ENCODE measurements at places on chromosomes 13 and 19.

GRCh38 chr19:51093101-51093500 is 10.4 kb upstream of the KLK14 start:
- no peak for DNase-seq

DNA sequence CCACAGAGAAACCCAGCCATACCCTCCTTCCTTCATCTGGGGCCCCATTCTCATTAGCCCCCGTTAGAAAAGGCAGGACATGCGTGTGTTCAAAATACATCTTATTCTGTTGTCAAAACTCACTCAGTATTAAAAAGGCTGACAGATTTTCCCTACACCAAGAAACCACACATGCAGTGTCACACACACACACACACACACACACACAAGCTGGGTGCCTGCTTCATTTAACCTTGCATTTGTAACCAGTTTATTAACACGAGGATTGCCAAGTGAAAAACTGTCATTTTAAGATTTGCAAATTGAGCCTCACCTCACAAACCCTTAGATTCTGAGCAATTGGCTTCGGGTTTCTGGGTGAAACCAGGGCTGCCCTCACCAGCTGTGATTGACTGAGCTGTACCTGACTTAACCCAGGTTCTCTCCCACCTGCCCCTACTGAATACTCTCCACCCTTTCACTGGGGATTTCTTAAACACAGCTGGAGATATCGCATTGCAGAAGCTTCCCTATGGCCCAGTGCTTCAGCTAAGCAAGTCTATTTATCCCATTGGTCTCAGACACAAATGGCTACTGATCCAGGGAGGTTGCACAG is 172.7 kb upstream of the ZNF507 start:
- no peak for DNase-seq

GRCh38 chr19:19637523-19638251 is 5.8 kb downstream of the GMIP start:
- no peak for DNase-seq

DNA sequence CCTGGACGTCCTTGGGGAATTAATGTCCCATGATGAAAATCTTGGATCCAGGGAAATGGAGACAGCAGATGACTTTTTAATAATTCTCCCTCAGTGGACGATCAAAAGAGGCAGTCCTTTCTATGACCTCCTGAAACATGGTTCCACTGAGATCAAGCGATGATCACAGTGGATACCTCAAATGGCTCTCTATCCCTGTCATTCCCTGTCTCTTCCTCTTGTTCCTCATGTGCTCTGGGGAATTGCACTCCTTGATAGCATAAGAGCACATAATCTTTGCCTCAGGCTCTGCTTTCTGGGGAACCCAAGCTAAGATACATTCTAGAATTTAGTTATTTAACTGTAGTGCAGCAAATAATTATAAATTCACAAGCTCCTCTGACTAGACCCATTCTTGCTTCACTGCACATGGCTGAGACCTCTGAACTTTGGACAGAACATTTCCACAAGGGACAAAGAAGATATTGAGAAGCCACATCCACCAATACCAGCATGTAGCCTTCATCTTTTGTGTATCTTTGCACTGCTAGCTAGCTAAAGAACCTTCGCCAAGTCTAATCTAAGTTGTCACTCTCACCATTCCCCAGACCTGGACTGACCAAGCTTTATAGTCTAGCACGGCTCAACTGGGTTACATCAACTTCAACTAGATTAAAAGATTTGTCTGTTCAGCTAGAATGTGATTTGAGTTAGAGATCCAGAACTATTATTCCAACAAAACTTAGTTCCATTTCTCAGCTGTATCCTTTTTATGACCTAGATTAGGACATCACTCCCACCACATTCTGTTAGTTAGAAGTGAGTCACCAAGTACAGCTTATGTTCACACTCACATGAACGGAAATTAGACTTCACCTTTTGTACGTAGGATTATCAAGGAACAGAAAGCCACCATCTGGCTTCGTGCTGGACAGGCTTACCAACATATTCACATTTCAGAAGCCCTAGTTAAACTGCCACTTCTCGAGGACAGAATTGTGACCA is 142.7 kb downstream of the SUCLA2 start:
- DNase-seq: no peak

- DNase-seq: no peak
Measured at GRCh38 chr13:78065141-78065540, 146.5 kb upstream of the EDNRB start.

- no peak for DNase-seq
Measured at GRCh38 chr19:55311397-55311796, 13.7 kb downstream of the TMEM150B start.

GRCh38 chr19:17281391-17282304 is at the start of gene ANKLE1:
Gene ANKLE1 (plus strand): TSS chr19:17281901. CDS start chr19:17281921, 20 bp downstream.
- DNase-seq: no peak

DNA sequence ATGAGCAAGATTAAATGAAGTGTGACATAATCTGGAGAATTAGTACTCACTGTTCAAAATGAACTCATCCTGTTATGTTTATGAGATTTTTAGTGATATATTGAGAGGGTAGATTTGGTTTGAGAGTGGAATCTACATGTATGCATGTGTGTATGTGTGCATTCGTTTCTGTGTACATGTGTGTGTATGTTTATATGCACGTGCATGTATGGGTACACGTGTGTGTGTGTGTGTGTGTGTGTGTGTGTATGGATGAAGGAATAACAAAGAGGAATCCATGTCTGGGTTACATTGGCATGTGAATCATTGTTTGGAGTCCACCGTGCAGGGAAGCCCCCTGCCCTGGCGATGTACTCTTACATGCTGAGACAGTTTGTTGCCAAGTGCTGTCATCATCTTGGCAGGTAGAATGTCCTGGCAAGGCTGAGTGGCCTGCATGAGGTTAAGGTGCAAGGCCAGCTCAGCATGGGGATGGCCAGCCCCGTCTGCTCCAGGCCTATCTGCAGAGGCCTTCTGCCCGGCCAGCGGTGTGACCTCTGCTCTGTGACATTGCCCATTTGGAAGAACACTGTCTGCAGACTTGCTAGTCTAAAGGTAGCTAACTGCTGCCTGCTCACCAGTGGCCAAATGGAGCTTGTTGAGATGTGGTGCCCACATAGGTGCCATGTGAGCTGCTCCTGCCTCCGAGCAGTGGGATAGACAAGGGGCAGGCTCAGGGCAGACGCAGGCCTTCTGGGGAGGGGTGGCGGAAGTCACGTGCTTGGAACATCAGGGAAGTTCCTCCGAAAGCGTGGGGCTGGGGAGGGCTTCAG is 222.3 kb downstream of the TEX29 start:
- no peak for DNase-seq

- peak; percentile 82 for DNase-seq
Measured at GRCh38 chr19:3210347-3211017, 14.0 kb upstream of the CELF5 start.

- DNase-seq: peak; percentile 86
Measured at GRCh38 chr19:10748927-10749434, 31.1 kb downstream of the DNM2 start.

DNA sequence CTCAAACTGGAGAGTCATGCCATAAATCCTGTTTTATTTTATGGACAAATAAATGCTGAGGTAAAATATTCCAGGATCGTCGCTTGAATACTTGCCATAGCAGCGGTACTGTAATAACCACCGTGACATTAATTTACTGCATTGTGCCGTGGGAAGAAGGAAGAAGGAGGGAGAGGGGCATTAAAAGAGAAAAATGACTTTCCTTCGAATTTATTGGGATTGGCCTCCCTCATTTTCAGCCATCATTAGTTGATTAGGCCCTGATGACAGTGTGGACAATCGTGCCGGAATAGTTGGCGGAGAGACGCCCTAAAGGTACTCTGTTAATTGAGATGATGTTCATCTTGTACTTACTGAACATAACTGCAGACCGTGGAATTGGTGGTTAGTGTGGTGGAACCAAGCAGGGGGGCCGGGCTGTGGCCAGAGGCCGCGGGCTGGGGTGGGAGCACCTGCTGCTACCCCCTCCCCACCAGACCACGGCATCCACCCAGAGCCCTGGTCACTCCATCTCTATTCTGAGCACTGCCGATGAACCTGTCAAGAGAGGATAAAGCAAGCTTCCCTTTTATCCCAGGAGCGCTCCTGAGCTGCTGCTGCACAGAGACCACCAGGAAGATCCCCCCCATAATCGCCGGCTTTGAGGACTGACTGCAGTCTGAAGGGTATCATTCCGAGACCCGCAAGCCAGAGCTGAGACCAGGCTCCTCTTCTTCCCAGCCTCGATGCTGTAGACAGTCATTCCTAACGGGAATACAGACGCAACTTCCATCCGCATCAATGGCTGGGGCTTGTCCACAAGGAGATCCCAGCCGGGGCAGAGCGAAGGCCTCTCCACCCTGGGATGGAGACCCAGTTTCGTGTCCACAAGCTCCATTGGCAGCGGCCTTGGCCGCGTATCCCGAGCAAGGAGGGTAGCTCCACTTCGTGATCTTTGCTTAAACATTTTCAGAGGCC is 168.3 kb upstream of the TSHZ3 start:
- no peak for DNase-seq

- no peak for DNase-seq
Measured at GRCh38 chr19:5204212-5204611, 136.4 kb downstream of the PTPRS start.

DNA sequence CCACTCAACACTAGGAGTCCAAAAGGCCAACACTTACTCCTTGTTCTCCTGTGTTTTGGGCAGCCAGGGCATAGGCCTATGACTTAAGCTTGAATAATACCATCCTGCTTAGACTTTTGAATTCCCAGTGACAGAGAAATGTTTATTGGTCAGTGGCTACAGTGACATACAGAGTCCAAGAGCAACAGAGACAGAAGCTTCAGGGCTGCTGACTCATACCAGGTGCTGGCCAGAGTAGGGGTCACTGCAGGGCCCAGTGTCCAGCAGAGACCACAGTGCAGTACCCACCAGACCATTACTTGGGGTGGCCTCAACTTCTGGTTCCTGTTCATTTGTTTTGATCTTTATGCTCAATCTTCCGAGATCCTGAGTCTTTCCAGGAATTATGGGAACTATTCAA is 6.0 kb upstream of the FREM2 start:
- DNase-seq: no peak

DNA sequence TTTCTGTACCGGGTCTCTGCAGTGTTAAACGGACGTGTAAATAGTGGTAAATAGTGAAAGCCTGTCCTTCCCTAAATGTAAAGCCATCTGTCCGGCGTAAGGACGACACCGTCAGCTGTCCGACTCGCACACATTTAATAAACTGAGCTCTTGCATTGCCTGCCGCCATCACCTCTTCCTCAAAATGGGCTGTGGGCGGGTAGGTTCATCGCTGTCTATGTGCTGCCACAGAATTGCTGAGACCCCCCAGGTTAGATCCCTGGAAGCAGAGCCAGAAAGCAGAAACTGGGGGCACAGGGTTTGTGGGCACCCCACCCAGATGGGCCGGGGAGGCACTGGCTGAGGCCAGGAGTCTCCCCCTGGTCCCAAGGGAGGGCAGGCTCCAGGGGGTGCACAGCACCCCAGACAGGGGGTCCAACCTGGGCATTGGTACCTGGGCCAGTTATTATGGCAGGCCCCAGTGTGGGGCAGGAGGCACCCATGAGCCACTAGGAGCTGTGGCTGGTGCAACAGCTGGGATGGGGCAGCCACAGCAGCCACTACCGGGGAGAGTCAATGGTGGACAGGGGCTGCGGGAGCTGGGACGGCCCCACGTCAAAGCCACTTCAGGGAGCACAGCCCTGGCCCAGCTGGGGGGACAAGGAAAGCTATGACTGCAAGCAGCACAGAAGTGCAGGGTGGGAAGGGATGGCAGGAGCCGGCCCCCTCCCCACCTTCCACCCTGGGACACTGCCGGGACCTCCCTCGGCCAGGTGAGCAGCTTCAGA is 5.7 kb downstream of the C19orf25 start:
- no peak for DNase-seq

GRCh38 chr13:99040536-99041131 is 62.8 kb upstream of the DOCK9 start:
- DNase-seq: no peak

DNA sequence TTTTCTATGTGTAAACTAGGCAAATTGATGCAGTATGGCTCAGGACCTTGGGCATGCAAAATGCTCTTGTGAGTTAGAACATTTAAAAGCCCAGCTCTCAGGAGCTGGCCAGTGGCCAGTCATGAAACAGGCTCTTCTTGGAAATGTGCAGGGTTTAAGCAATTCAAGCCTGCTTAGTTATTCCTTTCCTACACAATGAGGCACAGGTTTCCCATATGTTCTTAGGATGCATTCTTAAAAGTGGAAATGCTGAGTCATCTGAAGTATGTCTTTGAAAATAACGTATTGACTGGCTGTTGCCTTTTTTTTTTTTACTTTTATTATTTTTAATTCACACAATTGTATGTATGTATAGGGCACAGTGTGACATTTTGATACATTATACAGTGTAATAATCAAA is 300.7 kb downstream of the SLC7A1 start:
- no peak for DNase-seq

DNA sequence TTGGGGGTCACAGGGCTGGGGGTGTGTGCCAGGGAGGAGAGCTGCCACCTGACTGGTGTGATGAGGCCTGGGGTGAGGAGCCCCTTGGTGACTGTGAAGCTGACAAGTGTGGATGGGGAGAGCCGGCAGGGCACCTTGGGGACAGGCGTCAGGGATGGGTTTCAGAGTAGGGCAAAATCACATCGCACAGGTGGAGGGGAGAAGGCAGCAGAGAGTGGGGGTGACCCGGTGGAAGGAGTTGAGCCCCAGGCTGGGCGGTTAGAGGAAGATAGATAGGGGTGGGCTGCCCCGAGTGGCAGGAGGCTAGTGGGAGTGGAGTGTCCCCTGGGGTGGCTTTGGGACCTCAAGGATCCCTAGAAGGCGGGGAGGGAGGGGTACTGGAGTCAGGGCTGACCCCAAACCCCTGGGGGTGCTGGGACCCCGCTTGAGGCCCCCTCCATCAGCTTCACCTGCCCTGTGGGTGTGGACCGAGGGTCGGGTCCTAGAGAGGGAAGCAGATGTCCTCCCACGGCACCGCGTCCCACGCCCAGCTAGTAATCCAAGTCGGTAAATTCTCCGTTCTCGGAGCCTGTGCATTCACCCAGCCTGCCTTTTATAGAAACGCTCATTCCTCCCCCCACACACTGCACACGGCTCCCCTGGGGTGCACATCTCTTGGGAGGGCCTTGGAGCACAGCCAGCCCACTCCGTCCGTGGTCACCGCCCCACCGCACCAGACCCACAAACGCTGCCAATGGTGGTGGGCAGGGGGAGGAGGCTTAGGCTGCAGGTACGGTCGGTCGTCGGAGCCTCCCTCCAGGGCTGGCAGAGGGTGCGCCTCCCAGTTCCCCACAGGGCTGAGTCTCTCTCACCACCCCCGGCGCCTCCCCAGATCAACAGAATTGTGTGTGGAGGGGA is 2.4 kb downstream of the CTXN1 start:
- DNase-seq: no peak

DNA sequence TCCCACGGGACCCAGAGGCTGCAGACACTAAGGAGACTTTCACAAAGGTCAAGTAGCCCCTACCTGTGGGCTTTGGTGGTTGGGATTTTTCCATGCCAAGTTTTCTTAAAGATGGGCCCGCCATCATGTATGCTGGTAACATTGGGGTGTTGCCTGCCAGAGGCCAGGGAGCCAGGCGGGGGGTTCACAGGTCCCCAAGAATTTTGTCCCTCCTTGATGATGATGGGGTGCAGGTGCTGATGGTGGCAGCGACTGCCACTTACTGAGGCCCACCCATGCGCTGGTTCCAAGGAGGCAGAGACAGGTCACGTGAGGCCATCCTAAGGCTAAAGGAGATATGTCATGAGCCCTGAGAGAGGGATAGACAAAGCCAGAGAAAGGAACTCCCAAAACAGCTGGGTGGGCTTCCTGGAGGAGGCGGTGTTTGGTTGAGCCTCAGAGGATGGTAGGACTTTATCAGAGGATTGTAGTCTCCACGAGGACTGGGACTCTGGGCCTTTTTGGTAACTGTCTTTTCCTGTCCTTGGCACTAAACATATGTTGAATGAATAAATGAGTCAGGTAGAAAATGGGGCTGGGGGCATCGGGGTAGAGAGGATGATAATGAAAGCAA is 14.4 kb downstream of the PLEKHF1 start:
- DNase-seq: no peak

Measured in upper lobe of right lung (tissue), 1 donor.